ENCODE measurements at places on chromosomes 3 and 15.

DNA sequence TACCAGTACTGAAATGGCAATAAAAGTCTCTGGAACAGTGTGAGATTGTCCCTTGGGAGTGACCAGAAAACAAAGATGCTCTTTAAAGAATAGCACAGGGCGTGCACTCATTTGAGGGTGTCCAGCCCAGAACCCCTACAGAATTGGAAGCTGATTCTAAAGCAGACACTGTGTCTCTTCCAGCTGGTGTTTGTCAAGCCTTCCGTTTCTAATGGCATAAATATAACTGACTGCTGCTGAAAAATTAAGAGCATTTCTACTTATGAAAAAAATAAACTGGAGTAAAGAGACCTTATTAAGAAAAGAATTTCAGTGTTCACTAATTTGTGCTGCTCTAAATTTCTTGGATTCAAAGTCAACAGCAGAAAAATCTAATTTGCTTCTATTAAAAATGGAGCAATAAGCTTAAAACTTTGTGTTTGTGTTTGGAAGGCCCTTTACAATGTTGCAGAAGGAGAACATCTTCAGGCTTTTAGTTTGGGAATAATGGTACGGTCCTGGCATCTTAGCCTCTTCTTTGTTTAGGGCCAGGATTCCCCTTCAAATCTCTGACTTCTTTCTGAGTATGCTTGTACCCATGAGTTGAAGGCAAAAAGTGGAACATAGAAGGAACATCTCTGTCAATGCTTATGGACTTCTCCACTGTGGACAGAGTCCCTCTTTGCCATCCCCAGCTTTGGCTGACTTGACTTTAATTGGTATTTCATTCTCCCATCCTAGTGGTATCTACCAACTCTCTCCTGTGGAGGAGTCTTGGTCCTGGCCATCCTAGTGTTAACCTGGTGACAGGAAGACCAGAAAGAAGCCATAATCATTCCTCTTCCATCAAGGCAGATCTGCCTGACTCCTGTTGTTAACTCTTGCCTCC lies 65.9 kb downstream of the THSD4 start:
- DNase-seq = no peak

GRCh38 chr3:179147514-179147872 lies 664 bp upstream of the PIK3CA start:
- no peak for DNase-seq

- DNase-seq = no peak
These were observed 192.4 kb upstream of the DPH6 start for GRCh38 chr15:35738370-35738769.

GRCh38 chr15:66877477-66878271 lies 175.6 kb downstream of the SMAD6 start:
- DNase-seq = no peak

- DNase-seq = peak; percentile 29
These were observed 39.3 kb upstream of the PPP4R2 start for GRCh38 chr3:72957297-72957696.

DNA sequence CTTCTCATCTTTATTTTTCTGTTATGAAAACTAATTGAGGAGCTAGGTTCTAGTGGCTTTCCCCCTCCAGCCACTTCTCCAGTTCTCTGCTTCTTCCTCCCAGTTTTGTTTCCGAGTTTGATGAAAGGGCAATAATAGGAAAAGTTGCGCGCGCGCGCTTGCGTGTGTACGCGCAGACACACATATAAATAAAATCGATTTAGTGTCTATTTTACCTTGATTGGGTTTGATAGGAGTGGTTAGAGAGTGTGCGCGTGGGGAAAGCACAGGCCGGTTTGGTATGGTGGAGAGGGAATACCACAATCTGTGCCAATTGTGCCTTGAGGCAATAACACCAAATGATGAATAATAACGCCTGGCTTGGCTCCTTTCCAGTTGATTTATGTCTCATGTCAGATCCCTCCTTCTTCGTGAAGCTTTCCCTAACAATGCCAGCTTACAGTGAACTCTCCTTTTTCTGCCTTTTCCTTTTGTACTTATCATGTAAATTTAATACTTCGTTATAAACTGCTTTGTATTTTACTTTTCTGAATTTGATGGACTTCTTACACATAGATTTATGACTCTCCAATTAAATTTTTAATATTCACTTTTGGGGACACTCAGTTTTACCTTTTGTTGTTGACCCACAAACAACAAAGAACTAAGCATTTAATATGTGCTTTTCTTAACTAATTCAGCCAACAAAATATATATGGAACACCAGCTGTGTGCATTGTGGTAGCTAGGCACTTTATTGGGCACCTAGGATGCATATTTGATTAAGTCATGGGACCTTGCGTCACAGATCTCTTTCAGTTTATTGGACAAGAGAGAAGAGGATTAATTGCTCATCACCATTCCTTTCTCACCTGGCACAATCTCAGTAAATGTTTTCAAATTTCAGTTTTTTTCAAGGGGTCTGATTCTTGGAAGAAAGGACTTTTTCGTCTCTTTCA lies 1.7 kb downstream of the TIPARP start:
- peak; percentile 81 for DNase-seq

GRCh38 chr3:184133840-184134745 lies 1.1 kb upstream of the EIF2B5 start:
- DNase-seq = peak; percentile 93

DNA sequence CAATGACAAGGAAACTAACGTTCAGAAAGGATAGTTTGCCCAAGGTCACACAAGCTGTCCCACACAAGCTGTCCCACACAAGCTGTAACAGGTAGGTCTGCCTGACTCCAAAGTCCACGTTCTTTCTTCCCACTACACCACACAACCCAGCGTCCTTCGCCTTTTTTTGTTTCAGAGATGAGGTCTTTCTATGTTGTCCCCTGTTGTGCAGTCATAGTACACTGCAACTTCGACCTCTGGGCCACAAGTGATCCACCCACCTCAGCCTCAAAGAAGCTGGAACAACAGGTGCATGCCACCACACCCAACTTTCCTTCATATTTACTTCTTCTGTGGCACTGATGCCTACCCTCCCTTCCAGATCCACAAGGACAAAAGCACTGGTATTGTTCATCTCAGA lies 21.4 kb downstream of the MB21D2 start:
- DNase-seq = peak; percentile 61

GRCh38 chr3:126309861-126310655 lies 47.1 kb downstream of the KLF15 start:
- no peak for DNase-seq

DNA sequence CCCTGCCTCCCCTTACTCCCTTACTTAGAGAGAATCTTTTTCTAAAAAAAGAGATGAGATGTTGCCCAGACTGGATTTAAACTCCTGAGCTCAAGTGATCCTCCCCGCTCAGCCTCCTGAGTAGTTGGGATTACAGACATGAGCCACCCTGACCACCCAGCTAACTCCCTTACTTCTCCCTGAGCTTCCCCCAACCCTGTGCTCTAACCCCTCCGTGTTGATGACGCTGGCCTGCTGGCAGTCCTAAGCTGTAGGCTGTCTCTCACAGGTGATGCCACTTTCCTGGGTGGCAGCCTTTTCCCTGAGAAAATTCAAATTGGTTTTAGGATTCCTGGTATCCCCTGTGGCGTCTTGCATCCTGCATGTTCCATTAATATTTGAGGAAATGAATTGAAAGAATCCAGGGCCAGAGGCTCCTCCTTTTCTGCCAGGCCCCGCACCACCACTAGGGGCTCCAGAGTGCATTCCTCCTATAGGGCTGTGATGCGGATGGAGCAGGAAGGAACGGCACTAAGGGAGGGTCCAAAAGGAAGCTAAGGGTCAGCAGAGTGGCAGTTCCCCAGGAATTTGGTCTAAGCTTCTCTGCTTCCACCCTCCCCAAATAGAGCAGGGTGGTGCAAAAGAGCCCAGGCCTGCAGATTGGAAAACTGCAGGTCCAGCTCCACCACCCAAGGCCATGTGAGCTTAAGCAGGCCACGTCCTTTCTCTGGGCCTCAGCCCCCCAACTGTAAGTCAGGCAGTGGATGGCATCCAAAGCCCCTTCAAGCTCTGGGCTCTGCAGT lies 101.1 kb downstream of the DAPK2 start:
- DNase-seq = peak; percentile 28
